ENCODE measurements at places on chromosomes 1 and 21.

- DNase-seq = no peak
Observed at GRCh38 chr1:62405247-62405646, 31.6 kb upstream of the USP1 start.

GRCh38 chr1:106957795-106958194 is 98.7 kb upstream of the PRMT6 start:
- no peak for DNase-seq

DNA sequence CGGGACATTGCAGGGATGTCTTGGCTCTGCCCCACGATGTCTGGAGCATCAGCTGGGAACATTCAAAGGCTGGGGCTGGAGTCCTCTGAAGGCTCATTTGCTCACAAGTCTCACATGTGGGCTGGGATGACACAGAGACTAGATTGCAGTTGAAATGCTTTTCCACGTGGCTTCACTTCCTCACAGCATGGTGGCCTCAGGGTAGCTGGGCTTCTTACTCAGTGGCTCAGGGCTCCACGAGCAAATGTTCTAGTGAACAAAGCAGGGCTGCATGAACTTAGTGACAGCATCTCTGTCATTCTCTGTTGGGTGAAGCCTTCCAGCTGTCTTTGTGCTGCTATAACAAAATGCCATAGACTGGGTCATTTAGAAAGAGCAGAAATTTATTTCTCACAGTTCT is 247.0 kb upstream of the POU3F1 start:
- no peak for DNase-seq

DNA sequence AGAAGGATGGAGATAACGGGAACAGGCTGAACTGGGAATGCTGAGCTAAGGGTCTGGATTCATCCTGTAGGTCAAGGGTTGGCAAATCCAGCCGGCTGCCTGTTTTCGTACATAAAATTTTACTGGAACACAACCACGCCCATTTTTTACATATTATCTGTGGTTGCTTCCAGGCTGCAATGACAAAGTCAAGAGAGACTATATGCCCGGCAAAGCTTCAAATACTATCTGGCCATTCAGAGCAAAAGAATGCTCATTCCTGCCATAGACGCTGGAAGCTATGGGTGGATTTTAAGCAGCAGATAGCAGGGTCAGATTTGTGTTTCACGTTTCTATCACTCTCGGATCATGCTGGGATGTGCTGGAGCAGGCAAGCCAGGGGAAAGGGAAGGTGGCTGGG is 137.9 kb upstream of the EDN2 start:
- no peak for DNase-seq

DNA sequence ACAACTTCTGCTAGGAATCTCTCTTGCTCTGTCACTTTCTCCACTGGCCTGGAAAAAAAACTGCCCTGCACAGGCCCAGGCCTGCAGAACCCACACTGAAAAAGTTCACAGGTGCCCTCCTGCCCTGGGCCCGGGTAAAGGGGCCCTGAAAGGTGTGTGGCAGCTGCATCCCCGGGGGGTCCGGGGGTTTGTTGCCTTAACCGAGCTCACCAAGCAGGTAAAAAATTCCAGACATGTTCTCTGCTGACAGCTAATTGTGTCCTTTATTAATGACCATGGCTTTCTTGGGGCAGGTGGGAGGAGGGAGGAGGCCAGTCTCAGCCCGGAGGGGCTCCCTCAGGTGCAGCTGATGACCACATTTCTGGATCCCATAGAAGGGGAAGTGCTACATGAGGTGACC is 122.9 kb downstream of the LACTBL1 start:
- no peak for DNase-seq

DNA sequence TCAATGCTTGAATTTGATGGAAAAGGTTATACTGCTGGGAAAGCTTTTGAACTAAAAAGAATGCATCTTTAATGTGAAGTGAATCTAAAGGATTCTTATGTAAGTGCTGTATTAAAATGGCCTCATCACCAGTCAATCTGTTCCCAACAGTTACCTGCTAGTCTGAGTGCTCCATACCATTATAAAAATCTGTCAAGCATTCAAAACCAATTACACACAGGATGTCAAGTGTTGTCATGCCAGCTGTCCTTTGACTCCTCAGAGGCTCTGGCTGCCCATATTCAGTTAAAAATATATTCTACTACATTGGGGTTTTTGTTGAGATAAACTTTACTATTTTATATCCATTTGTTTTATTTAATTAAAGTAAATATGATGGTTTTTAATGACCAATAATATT is 1587.7 kb downstream of the AMY1C start:
- no peak for DNase-seq

DNA sequence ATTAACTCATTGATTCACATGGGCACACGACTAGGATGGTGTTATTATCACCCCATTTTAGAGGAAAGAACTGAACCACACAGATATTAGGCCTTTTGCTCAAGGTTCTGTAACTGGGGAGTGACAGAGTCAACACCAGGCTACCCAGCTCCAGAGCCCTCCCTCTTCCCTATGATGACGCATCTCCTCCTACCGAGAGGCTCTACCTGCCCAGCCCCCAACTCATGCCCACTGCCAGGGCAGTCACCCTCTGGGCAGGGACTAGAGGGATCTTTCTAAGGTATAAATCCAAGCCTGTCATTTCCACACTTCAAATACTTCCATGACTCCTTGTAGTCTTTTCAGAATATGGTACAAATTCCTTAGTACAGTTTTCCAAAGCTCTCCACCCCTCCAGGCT is 171.3 kb downstream of the GRIK3 start:
- DNase-seq = no peak

DNA sequence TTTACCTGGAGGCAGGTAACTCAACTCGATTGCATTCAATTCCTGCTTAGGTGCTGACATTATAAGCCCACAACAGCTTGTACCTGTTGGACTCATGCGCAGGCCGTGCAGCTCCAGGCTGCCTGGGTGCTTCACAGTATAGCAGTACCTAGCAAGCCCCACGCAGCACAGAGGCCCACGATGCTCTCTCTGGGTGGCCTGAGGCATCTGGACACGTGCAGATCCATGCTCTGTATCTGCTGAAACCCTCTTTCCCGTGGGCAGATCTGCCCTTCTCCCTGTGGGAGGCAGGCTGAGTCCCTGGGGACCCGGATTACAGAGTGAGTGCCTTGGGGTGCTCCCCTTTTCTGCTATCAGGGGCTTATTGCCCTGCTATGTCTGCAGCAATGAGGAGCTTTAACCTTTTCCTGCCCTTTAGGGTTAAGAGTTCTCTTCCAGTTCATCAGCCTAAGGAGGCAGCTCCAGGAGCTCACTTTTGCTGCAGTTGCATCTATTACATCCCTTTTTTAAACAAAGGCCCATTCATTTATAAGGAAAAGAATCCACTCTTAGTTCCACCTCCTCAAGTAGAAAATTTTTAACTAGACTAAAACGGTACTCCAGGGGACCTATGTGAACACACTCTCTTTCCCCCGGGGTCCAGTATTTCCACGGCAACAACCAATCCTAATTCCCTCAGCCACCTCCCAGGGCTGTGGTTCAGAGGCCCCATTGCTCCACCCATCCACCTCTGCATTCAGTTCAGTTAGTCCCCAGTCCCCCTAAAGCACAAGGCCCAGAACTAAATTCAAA is 19.3 kb downstream of the ITPKB start:
- no peak for DNase-seq

DNA sequence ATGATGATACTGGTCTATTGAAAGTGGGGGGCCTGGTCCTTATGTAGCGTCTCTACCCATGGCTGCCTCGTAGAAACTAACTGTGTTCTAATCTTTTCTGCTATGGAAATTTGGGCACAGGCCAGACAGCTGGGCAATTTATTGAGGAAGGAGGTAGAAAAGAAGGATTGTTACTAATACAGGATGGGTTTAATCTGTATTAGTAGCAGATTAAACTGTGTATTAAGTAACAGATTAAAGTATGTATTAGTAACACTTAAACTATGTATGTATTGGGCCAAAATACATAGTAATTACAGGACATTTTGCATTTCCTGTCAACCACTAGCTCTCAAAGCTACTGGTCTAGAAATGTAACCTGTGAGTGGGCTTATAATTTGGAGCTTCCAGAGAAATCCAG is 142.0 kb downstream of the MAST2 start:
- DNase-seq = no peak

- DNase-seq = no peak
Observed at GRCh38 chr21:14842601-14843000, 222.2 kb downstream of the NRIP1 start.

- no peak for DNase-seq
Observed at GRCh38 chr21:15493646-15494045, 236.1 kb upstream of the USP25 start.

DNA sequence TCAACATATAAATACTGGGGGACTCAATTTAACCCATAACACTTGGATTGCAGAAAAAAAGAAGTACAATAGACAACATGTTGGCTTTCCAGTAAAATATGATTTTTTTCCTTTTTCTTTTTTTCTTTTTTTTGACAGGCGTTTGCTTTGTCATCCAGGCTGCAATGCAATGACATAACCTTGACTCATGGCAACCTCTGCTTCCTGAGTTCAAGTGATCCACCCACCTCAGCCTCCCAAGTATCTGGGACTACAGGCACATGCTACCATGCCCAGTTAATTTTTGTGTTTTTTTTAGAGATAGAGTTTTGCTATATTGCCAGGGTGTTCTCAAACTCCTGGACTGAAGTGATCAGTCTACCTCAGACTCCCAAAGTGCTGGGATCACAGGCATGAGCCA is 1512.0 kb upstream of the PRMT6 start:
- DNase-seq = no peak

DNA sequence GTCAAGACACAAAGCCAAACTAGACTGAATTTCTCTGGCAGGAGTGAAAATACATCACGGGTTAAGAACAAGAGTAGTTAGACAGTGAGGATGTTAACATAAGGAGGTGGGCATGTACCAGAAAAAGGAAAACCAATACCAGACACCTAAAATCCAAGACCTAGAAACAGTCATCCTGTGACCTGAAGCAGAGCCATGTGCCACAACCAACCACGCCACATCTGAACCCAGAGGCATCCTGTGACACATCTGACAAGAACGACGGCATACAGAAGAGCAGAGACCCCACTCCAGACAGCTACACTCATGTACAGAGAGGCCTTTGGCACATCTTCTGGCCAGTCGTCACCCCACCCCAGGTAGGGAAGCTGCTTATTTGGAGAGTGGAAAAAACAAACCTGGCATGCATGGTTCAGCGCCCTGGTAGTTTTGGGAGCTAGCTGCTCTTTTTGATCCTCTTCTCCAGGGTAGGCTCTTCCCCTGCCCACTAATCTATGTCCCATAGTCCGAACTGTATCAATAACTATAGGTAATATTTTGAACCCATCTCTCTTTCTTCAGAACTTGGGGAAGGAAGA is 72.1 kb downstream of the SLC45A1 start:
- no peak for DNase-seq

DNA sequence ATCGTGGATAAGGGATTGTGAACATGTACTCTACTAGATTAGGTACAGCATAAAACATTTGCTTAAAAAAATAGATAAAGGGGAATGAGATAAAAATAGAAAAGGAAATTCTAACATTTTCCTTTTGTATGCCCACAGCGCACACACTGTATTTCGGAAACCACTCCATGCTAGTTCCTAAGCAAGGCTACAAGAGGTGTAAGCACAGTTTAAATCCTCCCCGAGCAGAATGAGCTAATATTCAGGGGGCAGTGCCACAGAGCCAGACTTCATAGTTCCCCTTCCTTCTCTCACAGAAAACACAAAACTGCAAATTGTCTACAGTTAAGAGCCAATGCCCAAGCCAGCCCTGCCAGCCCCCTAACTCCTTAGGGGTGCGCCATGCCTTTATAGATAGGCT is 159.4 kb downstream of the ZNF281 start:
- DNase-seq = no peak

DNA sequence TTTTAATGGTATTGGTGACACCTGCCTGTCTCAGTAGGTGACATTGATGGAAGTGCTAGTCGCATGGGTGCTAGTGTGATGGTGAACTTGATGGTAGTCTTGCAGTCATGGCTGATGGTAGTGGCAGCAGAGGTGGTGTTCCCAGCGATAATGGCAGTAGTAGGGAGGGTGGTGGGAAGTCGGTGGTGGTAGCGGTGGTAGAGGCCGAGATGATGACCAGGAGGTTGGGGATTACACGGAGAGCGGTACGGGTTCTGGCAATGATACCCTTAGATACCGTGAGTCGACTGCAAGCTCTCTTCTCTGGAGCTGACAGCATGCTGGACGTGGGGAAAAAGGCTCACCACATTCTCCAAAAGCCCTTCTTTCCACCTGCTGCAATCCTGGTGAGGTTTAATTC is 99.4 kb upstream of the SLC2A1 start:
- DNase-seq = no peak

DNA sequence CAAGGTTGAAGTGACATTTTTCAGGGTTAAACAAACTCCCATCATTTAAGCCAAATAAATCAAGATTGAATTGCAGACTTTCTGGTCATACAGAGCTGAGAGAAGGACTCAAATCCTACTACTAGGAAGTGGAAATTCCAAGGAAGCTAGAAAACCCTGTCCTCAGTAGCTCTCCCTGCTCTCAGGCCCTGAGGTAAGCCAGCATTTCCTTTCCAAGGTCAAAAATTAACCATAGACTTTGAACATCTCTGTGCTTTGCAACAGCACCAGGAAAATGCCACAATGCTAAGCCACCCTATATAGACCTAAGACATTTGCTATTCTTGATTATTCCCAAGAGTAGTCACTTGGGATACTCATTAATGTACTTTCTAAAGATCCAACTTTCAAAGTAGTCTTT is 45.1 kb downstream of the LUZP1 start:
- DNase-seq = no peak

- DNase-seq = no peak
Observed at GRCh38 chr1:25038699-25039098, 108.6 kb upstream of the RUNX3 start.

DNA sequence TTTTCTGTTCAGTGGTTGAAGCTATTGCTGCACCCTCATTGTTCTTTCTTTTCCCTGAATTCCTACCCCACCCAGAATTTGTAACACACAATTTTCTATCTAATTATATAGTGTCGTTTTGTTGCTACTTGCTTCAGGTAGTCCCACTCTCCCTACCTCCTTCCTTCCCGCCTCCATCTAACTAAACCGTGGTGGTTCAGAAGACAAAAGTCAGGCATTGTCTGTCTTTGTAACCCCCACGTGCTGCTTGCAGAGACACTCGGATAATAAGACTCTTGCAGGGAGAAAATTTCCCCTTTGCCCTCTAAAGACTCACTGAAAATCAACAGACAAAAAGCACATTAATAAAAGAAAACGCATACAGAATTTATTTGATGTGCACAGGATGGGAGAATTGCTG is 46.2 kb upstream of the BTG3 start:
- DNase-seq = no peak

GRCh38 chr1:14961661-14962267 is 191.8 kb upstream of the TMEM51 start:
- no peak for DNase-seq

GRCh38 chr1:67609577-67610341 is 75.2 kb upstream of the GADD45A start:
- no peak for DNase-seq

- no peak for DNase-seq
Observed at GRCh38 chr1:16478091-16478490, 36.0 kb downstream of the RNU1-1 start.

DNA sequence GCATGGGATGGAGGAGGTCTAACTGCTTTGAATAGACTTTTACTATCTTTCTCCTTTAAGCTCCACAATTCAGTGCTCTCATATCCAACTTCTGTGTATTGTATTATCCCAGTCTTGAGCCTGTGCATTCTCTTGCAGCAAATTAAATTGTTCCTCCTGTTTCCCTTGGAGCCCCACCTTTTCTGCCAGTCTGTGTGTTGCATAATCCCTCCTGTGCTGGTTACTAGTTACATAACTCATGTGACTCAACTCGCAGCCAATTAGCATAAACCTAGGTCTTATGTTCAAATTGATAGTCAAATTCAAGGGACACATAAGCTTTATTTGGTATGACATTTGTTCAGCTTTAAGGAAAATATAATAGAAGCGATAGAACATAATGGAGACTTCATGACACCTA is 1863.5 kb downstream of the MRPL39 start:
- no peak for DNase-seq

Data from forelimb muscle (tissue), 1 donor.